ENCODE measurements at places on chromosomes 4 and X.

DNA sequence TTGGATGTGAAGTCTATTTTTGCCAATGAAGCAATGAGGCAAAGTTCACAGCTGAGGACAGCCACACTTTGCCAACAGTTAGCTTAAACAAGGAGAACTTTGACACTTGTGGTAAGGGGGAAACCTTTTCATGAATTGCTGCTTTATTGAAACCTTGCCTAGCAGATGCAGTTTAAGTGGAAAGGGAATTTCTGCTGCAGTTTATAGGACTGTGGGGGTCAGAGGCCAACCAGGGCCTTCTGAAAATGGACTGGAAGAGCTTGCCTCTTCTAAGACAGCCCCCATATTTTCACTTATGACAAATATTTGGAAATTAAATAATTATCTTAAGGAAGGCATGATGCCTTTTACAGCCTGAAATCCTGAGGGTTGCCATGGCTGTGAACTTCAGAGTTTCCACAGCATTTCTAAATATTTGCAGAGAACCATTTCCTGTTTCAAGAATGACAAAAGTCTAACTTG, 550.3 kb downstream of the RAB28 start:
- no peak for DNase-seq

GRCh38 chr4:10020871-10021652, at the start of gene SLC2A9:
TSS of gene SLC2A9 (minus strand) at chr4:10021497. CDS start at chr4:10021429, 68 bp downstream.
- DNase-seq, result no peak

GRCh38 chr4:898123-898522, 34.0 kb downstream of the GAK start:
- no peak for DNase-seq

- no peak for DNase-seq
These were observed 6.4 kb downstream of the CDK16 start for GRCh38 chrX:47224896-47225290.

DNA sequence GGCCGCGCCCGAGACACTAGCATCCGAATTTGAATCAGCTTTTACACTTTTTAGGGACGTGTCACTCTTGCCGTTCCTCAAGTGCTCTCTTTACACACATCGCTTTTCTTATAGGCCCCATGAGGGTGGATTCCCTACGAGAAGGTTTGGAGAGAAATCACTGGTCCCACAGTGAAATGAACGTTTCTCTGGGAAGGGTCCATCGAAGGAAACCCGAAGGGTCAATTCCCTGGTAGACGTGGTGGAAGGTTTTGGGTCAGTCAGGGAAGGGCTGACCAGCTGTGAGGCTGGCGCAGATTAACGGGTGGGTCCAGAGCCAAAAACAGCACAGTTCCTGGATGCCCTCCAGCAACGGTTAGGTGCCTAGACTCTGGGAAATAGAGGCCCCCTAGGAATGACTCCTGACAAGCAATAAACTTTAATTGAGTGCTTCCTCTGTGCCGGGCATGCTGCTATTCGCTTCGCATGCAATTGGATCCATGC, 35.9 kb downstream of the ETDC start:
- DNase-seq, result peak; percentile 44
